Stimulated activated CD4-positive, alpha-beta T cell treated with anti-CD3 and anti-CD28 coated beads, Interleukin-1b, Interleukin-23, amount 100 ng/mL, for 24 hours (primary cell): ENCODE measurements at places on chromosomes 7 and 10.

DNA sequence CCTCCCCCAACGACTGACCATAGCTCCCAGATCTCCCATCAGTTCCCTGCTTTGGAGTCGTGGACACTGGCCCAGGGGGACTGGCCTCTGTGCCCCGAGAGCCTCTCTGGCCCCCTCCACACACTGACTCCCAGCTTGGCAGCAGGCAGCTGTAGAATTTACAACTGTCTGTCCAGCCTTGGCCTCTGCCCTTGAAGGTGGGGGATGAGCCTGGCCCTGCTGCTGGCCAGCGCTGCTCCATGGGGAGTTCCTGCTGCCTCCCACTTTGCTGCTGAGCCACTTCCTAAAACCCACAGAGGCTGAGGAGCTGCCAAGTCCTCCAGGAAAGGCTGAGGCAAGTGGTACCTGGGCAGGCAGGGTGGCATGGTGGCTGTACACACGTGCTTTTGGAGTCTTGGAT lies 147.1 kb downstream of the WDR11 start:
- DNase-seq: no peak

DNA sequence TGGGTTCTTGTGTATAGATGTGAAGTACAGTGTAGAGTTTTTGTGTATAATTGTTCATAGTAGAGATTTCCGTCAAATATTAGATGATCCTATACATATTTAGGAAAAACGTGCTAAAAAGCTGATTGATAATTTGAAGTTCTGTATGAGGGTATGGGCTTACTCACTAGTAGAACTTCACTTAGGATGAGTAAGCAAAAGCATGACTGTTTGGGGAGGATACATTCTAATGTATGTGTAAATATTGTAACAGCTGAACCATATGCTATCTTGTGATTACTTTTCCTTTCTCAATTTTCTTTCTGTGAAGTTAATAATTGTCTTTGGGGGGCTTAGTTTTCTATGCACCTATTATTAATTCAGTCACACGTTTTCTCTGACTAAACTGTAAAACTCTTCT lies 53.2 kb upstream of the PDK4 start:
- no peak for DNase-seq

- no peak for DNase-seq
These were observed 15.6 kb downstream of the NCOA4 start for GRCh38 chr10:46014683-46015405.

- no peak for DNase-seq
These were observed 13.2 kb upstream of the MALSU1 start for GRCh38 chr7:23285657-23286646.

- DNase-seq: no peak
These were observed 75.9 kb downstream of the CREB5 start for GRCh38 chr7:28488061-28488791.

GRCh38 chr7:76202666-76203030 lies 952 bp downstream of the SRRM3 start:
- DNase-seq: no peak

GRCh38 chr7:157007470-157008066 lies 2.9 kb downstream of the MNX1 start:
- DNase-seq: no peak

DNA sequence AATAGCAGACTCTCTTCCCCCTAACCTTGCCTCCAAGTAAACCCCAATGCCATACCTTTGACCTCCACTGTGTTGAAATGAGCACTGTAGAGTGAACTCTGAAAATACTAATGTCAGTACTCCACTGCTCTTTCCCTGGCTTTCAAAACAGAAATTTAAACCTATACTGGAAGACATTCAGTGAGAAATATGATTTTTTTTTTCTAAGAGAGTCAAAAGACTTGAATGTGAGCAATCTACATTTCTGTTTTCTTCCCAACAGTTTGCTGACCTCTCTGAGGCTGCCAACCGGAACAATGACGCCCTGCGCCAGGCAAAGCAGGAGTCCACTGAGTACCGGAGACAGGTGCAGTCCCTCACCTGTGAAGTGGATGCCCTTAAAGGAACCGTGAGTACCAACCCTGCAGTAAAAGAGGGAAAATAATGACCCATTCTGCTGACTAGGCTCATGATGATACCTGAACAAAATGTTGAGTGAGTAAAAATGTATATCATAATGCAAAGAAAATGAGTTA lies 6.4 kb downstream of the VIM start:
- DNase-seq: no peak

DNA sequence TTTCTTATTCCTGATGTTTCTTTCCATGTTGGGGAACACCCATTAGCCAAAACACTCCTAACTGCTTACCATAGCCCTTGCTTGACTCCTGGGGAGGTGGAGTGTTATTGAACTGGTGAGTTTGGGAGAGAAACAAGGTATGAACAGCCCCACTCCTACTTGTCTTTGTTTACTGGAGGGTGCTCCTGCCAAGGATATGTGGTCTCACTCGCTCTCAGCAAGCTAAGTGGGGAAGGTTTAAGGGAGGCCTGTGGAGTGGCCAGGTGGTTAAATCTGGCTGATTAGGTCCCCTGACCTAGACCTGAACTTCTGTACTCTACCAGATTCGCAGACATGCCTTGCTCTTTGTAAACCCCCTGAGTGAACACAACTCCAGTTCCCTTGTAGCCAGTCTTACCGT lies 300.1 kb downstream of the PTEN start:
- DNase-seq: no peak

- no peak for DNase-seq
These were observed 107.4 kb downstream of the CDH23 start for GRCh38 chr10:71504168-71504567.
